ENCODE measurements at places on chromosomes 4 and X.

- DNase-seq, result no peak
Measured at GRCh38 chr4:2800691-2801596, 8.1 kb downstream of the SH3BP2 start.

DNA sequence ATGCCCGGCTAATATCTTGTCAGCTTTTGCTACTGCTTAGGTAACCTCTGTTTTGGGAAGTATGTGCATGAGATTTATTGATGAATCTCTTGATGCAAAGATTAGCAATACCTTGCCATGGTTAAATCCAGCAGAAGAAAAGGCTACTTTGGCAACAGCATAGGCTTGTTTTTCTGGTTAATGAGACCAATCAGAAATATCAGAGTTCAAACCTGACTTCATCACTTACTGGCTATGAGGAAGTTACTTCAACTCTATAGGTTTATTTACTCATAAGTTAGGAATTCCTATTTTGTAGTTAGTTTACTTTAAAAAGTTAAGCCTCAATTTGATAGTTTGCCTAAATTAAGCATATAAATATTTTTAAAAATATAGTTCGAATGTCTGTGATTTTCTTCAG, 93.1 kb downstream of the PDLIM5 start:
- DNase-seq, result no peak

DNA sequence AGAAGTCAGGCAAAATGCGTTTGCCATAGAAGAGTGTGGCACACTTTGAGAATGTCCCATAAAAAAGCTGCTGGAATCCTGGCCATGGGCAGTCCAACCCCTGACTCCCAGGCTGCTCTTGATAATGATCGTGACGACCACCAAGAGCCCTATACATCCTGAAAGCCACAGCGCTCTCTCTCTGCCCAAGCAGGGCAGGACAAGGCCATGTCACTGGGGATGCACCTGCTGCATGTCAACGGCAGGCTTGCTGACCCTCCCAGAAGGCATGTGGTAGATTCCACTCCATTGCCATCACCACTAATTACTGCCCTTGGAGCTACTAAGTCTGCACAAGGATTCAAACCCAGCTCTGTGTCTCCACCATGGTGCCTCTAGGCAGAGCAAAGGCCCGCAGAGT, 144.5 kb downstream of the EVC2 start:
- no peak for DNase-seq

DNA sequence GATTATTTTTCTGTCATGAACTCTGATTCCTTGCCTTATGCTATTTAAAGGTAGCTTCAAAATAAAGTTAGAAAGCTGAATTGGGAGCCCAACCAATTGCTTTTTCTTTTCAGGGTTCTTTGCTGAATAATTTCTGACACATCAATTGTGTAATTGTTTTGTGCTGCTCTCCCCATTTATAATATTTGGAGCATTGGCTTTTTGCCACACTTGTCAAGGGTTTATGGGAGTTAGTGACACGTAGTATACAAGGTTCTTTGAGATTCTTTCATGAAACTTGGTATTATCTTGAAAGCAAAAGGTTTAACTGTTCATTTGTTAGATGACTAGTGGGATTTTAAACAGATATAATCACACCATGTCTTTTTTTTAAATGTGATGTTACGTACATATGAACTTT, 80.9 kb downstream of the POLA1 start:
- no peak for DNase-seq

GRCh38 chr4:4838936-4839810, 20.3 kb upstream of the MSX1 start:
- DNase-seq, result no peak
